CD4-positive, alpha-beta T cell treated with Interleukin-2 at 100 ng/mL for 4 hours (primary cell): ENCODE measurements at places on chromosomes 4 and X.

DNA sequence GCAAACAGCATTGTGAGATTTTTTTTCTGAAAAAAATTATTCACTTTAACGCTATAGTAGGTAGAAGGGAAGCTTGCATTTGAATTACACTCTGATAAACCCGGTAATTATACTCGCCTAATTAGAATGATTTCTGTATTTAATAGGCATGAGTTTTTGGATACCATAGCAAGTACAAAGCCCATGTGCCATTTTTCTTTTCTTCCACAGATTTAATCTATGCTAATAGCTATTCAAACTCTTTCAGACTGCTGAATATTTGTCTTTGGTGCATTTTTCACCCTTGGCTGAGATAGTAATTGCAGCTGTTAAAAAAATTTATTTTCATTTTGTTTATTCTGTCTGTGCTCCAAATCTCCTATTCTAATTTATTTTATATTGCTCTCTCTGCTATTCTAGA, 113.0 kb downstream of the EGF start:
- DNase-seq = no peak

DNA sequence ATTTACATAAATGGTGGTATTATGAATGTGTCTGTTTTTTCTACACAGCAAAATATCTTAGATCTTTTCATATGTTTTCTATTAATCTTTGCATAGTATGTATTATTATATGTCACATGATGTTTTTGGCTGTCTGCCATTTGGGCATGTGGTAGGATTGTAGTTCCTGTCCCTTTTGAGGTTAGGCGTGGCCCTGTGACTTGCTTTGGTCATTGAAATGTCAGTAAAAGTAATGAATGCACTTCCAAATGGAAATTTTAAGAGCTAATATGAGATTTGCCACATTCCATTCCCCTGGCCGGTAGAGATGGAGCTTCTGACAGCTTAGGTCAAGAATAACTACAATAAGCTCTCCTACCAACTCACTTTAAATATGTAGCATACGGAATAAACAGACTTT, 45.1 kb downstream of the JADE3 start:
- DNase-seq = no peak

- no peak for DNase-seq
Measured at GRCh38 chr4:145497199-145498149, 15.8 kb downstream of the SMAD1 start.

DNA sequence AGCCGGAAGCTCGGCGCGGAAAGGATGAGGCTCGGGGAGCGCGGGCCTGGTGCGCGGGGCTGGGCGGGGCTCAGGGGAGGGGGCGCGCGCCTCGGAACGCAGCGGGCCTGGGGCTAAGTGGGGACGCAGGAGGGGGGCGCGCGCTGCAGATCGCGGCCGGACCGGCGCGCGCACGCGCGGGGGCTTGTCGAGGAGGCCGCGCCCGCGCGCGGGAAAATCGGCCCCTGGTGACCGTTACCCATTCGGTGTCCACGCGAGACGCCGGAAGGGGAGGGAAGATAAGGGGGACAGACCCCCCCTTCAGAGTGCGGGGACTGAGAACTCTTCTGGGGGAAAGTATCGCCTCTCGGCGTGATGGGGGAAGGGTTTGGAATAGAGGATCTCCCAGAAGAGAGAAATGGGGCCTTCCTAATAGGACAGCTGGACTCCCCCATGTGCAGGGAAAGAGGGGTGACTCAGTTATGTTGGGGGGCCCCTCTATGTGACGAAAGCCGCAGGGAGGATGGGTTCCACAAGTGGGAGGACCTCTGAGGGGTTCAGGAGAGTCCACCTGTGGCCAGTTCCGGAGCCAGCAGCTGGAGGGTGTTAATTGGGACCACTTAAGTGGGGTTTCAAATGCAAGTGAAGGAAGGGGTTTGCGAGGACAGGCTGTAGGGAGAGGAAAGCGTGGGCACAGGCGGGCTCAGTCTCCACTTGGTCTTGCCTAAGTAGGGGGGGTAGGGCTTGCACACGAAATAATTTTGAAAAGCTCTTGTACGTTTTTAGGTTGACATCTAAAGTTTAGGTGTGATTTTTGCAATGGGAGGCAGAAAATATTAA, 584 bp downstream of the SUV39H1 start:
- no peak for DNase-seq

- peak; percentile 27 for DNase-seq
Measured at GRCh38 chr4:87011340-87012034, 76.7 kb downstream of the AFF1 start.
